ENCODE measurements at places on chromosomes 16 and 17.

DNA sequence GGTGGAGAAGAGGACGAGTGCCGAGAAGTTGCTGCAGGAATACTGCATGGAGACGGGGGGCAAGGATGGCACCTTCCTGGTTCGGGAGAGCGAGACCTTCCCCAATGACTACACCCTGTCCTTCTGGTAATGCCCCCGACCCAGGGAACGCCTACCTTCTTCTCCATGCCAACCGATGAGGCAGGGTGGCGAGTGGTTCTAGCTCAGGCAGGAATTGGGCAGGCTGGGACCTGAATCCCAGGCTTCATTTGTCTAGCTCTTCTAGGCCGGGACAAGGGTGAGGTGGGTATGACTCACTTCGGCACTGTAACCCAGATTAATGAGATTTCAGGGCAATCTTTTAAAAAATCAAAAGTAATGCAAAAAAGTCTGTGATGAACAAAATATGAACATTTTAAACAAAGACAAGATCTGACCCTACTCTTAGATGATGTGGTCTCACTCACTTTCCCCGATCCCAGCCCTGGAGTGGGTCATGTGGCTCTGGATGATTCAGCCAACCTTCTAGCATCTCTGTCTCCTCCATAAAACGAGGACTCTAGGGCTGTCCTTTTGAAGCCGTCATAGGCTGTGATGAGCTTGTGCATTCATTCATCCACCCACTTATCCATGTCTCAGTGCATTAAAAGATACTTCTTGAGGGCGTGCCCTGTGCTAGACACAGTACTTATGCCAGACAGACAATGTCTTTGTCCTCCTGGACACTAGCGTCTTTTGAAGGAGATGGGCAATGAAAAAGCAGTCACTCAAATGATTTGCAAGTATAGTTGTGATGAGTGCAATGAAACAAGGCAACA is 102.6 kb downstream of the SDR42E1 start:
- no peak for DNase-seq

- no peak for DNase-seq
Measured at GRCh38 chr16:74761665-74762064, 13.0 kb downstream of the FA2H start.

DNA sequence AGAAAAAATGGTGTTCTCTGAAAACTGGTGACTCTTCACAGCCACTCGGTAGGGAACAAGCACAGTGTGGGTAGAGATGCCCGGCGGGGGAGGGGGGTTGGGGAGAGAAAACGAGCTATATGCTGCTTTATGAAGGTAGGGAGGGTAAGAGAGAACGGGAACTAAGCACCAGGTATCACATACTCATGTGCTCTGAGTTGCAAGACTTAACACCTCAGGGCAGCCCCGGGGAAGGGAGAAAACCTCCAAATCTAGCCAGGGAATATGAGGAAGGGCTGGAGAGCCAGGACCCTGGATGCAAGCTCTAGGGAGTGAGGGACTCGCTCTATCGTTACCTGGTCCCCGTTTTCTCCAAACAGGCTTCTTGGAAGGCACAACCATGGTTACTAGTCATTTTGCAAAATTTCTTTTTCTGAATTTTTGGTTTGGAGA is 35.3 kb downstream of the HIC1 start:
- no peak for DNase-seq

DNA sequence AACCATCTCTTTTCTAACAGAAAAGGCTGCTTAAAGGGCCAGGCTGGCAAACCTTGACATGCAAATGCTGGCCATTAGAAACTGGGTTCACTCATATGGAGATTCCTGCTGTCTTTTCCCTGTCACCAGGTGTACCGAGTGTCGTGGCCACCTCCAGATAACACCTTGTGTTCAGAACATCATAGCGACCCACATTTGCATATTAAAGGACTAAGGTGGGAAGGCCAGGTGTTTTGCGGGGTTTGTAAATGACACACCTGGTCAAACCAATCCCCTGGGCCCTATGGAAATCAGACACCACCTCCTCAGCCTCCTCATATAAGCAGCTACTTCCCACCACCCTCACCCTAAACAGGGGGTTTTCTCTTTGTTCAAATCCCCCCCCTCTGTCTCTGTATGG is 2.5 kb upstream of the AIPL1 start:
- DNase-seq, result no peak

- peak; percentile 86 for DNase-seq
Measured at GRCh38 chr17:74379495-74380085, 12.3 kb downstream of the GPR142 start.
